Testis (tissue), 5 donors: ENCODE measurements at places on chromosomes 13 and 19. TPM values are rescaled to one million over a fixed set of nuclear protein-coding genes. Genes with fewer than 3 reads are reported as not detected.

ZNF493 gene
- 40.3 TPM for total RNA-seq

GRCh38 chr13:27257648-27258253, 6.4 kb downstream of the RPL21 start:
- no peak overlapping the region for H3K27ac ChIP-seq
- H3K36me3 ChIP-seq, result no peaks in the 10 kb centered on the region
- no peak overlapping the region for H3K4me3 ChIP-seq
- no peak for DNase-seq
- no peaks in the 10 kb centered on the region for H3K27me3 ChIP-seq
- peaks cover 10% of the 10 kb centered on the region for H3K4me1 ChIP-seq

DNA sequence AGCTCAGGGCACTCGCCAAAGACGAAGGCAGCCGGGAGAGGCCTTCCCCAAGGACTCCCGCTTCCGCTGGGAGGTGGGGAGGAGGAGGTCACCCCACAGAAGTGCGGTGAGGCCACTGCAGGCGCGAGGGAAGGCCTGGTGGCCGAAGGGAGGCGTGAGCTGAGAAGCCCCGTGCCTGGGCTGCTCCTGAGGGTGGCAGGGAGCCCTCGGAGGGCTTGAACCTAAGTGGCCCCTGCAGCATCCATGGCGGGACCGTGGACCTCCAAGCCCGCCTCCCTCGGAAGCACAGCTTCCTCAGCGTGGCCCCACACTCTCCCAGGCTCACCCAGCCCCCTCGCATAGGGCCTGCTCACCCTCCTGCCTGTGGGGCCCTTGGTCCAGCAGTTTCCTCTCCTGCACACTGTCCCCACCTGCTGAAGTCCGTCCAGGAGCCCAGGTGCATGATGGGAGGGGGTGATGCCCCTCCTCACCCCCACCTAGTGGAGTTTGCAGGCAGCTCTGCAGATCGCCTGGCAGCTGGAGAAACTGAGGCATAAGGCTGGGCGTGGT, 25.9 kb downstream of the EFNA2 start:
- no peak for DNase-seq
- H3K27ac ChIP-seq, result no peak overlapping the region
- no peaks in the 10 kb centered on the region for H3K36me3 ChIP-seq

GRCh38 chr19:44846455-44847143, 502 bp downstream of the NECTIN2 start:
- no peak for DNase-seq
- peak overlapping the region; percentile 94 for H3K4me3 ChIP-seq
- no peaks in the 10 kb centered on the region for H3K27me3 ChIP-seq

DNA sequence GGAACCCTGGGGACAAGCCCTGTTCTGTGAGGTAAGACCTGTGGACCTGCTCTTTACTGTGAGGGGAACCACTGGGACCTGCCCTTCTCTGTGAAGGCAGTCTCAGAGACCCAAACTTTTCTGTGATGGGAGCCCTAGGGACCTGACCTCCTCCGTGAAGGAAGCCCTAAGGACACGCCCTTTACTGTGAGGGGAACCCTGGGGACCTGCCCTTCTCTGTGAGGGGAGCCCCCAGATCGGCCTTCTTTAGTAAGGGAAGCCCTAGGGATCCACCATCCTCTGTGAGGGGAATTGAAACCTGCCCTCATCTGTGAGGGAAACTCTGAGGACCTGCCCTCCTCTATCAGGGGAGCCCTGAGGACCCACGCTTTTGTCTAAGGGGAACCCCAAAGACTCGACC, 343.5 kb downstream of the UQCRFS1 start:
- H3K27me3 ChIP-seq, result no peaks in the 10 kb centered on the region
- H3K4me3 ChIP-seq, result no peak overlapping the region
- no peaks in the 10 kb centered on the region for H3K36me3 ChIP-seq
- peaks cover 7% of the 10 kb centered on the region for H3K4me1 ChIP-seq
- no peak overlapping the region for H3K27ac ChIP-seq
